A549 treated with CpdA at 1 μM for 4 hours (cell line): ENCODE measurements at places on chromosomes 1 and 21. TPM values are rescaled to one million over a fixed set of nuclear protein-coding genes. Genes with fewer than 3 reads are reported as not detected.

The NBPF26 gene
- 2.5 to 6.9 TPM (median 3.8 TPM) in 5 replicates for total RNA-seq

The TSPEAR gene
- 0.04 TPM in 1 of 5 replicates, not detected in the others for total RNA-seq

The RNU1-4 gene
- not detected in 5 replicates for total RNA-seq

The PLCH2 gene
- total RNA-seq, result 0.15 to 0.41 TPM (median 0.34 TPM) in 5 replicates

The THAP3 gene
- 17.2 to 19.9 TPM (median 18.1 TPM) in 5 replicates for total RNA-seq
